CD4-positive, alpha-beta T cell treated with Interleukin-17A for 4 hours (primary cell): ENCODE measurements at places on chromosomes 1 and 21.
A peak's percentile ranks its signal among the peaks of the same experiment; 100 is the strongest.

- DNase-seq = no peak
These were observed 655.4 kb downstream of the RWDD3 start for GRCh38 chr1:95889400-95889799.

DNA sequence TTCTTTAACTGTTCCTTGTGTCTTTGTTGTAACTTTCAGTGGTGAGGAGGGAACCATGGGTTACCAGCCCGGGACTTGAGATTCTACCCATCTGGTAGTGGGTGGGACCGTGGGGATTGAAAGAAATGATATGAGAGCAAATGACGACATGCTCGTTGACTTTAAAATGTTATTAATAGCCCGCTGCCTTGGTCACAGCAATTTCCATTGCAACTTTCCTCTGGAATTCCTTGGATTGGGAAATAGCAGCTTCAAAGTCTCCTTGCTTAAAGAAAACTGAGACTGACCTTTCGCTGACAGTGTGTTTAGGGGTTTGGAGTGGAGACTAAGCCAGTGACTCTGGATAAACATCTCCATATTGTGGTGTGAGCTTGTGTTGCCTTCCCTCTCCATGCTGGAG is 44.2 kb upstream of the MARK1 start:
- DNase-seq = no peak

DNA sequence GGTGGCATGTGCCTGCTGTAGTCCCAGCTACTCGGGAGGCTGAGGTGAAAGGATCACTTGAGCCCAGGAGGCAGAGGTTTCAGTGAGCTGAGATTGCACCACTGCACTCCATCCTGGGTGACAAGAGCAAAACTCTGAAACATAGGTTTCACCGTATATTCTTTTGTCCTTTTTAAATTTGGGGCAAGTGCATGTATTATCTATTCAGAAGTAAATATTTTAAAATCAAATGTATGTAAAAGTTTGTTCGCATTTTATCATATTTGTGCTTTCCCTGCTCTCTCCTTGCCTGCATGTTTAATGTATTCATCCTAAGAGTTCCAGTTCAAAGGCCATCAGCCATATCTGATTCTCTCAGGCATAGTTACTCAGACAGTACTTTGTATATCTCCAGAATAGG is 7.9 kb upstream of the UFC1 start:
- no peak for DNase-seq

- no peak for DNase-seq
These were observed 72.5 kb downstream of the ST6GALNAC5 start for GRCh38 chr1:76939817-76940216.

DNA sequence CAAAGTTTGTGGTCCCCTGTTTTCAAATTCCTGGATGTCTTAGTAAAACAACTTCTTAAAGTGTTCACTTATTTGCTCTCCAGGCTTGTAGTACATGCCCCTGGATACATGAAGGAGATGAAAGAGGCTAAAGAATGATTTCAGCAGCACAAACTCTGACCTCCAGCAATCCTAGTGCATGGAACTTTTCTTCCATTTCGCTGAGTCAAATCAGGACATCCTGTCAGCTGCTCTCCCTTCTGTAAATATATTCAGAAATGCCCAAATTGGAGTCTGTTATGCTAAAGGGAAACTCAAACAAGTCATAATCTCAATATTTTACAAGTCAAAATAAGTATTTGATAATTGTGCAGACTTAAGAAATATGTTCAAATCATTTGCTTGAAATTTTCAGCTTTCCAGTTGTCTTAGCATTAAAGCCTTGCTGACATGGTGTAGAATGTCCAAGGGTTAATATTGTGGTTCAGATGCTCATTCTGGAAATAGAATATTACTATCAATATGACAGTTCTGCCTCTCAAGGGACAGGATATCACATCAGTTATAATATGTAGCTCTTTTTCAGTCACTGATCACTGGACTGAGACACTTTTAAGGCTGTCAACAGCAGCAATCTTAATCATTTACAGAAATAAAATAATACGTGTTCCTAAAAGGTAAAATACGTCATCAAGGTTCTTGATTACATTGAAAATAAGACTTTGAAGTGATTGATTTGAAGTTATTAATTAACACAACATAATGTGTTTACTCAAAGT is 1157.3 kb downstream of the PLA2G4A start:
- DNase-seq = no peak

GRCh38 chr21:45003331-45004058 is 63.7 kb downstream of the SLX9 start:
- DNase-seq = no peak

DNA sequence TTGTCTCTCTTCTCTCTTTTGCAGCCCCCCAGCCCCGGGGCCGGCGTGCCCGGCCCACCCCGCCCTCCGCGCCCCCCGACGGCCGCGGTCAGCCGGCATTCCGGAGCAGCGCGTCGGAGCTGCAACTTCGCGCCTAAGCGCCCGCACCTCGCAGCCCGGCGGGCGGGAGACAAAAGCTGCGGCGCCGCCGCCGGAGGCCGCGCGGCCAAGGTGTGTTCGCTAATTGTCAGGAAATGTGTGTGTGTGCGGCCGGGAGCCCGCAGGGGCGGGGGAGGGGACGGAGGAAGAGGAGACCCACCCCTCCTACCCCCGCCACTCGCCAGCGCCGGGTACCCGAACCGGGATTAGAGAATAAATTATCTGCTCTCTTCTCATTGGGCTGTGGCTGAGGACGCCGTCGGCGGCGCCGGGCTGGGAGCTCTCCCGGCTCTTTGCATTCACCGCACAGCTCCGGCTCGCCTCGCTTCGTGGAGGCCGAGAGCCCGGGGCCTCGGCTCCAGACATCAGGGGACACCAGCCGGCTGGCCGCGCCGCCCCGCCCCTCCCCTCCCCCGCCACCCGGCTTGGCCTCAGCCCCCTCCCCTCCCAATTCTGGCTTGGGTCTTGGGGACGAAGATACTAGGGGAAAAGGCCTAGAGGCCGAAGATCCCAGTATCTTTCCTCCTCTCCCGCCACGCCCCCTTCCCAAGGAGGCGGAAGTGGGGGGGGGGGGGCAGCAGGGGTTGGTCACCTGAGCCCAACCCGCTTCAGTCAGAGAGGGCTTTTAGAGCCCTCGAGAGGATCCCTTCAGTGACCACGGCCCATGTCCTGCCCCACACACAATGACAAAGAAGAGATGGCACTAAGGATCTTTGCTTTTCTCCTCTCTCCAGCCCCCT is 1.3 kb upstream of the BLACAT1 start:
- peak; percentile 14 for DNase-seq

DNA sequence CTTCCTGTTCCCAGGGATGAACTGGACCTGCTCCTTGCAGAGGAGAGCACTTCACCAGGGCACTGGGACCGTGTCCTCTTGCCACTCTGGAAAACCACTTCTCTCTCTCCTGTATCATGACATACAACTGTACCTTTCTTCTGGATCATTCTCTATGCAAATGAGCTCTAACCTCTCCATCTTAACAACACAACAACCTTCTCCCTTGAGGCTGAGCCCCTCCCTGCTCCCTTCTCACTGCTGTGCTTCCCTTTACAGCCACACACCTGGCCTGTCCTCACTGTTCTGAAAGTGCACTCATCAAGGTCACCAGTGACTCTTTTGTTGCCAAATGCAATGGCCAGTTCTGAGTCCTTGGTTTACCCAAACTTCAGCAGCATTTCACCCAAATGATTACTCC is 54.5 kb upstream of the MRPS6 start:
- no peak for DNase-seq

GRCh38 chr1:170321113-170321512 is 175.4 kb downstream of the NTMT2 start:
- DNase-seq = no peak

GRCh38 chr1:218408942-218409341 is 63.8 kb downstream of the TGFB2 start:
- DNase-seq = no peak

DNA sequence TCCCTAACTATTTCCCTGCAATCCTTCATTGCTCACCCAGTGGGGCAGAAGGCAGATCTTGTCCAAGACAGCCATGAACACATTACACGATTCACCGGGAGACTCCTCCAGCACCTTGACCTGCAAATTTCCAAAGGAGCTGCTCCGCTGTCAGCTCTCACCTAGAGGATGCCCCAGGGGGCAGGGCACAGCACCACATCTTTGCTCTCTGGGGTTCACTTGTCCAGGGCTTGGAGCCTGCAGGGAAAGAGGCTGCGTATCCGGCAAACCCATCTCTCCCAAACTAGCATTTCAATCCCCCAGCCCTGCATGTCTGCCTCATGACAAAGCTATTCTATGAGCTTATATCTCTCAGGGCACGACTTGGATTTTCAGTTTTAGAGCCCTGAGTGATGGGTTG is 35.1 kb upstream of the OLIG2 start:
- no peak for DNase-seq

- peak; percentile 39 for DNase-seq
These were observed 569 bp upstream of the WARS2 start for GRCh38 chr1:119141020-119141424.

DNA sequence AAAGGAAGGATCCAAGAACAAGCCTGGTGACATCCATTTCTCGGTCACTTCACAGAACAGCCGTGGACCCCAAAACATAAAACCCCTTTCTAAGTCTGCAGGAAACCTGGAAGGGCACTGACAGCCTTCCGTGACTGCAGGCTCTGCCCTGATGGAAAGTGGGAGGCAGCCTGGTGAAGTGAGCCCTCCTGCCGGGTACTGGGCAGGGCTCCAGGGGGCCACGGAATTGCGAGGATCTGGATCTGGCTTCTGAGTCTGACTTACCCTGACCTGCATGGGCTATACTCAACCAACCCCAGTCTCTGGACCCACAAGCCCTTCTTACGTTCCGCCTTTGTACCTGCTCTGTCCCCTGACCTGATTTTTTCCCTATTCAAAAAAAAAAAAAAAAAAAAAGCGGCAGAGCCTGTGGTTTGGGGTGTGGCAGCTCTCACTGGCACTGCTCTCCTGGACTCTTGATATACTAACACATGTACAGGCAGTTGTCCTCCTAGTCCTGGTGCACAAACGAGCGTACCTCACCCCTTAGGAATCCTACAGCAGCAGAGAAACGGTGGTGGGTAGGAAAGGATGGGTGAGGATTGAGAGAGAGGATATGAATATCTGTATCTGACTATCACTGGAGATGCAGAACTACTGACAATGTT is 82.9 kb downstream of the BEND5 start:
- no peak for DNase-seq

DNA sequence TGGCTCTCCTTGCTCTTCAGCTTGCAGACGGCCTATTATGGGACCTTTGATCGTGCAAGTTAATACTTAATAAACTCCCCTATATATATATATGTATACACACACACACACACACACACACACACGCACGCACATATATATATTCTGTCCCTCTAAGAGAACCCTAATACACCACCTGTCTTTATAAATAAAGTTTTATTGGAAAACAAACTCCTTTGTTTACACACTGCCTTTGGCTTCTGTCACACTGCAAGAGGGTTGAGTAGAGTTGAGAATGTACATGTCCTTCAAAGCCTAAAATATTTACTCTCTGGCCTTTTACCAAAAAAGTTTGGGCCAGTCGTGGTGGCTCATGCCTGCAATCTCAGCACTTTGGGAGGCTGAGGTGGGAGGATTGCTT is 26.2 kb upstream of the SIM2 start:
- DNase-seq = no peak

DNA sequence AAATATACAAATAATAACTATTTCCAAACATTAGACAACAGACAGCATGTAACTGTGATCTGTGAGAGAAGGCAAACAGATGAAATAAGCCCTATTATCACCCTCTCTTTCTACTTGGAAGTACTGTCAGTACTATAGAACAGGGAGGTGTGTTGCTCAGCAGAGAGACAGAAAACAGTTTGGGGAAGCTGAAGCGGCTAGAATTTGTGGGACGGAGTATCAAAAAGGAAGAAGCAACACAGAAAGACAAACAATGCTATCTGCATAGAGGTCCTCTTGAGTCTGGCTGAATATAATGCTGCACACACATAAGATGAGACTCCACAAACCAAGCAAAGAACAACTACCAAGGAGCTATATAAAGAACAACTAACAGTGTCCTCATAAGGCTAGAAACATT is 59.4 kb downstream of the ZZZ3 start:
- no peak for DNase-seq
